ENCODE measurements at places on chromosomes 12 and 14.

DNA sequence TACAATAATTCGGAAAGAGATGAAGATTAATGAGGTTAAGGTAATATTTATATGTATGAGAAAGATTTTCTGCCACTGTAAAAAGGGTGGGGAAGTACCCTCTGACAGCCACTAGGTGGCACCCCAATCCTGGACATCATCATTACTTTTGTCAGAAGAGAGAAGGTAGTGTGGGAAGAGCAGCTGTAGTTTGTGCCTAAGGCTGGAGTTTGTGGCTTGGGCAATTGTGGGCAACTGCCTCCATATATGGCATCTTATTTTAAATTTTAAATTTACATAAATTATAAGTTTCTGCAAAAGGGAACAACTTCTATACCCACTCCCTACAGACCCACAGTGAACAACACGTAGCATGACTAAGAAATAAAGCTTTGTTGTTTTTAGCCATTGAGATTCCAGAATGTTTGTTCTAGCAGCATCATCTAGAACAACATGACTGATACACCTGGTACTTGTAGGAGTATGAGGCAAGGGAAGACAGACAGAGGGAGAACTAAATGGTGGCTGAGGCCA lies 34.4 kb upstream of the SYCP3 start:
- H3K36me3 ChIP-seq, result peaks cover 10% of the 10 kb centered on the region
- no peak overlapping the region for H3K4me3 ChIP-seq
- no peaks in the 10 kb centered on the region for H3K27me3 ChIP-seq
- H3K27ac ChIP-seq, result no peak overlapping the region
- peak; percentile 54 for DNase-seq

DNA sequence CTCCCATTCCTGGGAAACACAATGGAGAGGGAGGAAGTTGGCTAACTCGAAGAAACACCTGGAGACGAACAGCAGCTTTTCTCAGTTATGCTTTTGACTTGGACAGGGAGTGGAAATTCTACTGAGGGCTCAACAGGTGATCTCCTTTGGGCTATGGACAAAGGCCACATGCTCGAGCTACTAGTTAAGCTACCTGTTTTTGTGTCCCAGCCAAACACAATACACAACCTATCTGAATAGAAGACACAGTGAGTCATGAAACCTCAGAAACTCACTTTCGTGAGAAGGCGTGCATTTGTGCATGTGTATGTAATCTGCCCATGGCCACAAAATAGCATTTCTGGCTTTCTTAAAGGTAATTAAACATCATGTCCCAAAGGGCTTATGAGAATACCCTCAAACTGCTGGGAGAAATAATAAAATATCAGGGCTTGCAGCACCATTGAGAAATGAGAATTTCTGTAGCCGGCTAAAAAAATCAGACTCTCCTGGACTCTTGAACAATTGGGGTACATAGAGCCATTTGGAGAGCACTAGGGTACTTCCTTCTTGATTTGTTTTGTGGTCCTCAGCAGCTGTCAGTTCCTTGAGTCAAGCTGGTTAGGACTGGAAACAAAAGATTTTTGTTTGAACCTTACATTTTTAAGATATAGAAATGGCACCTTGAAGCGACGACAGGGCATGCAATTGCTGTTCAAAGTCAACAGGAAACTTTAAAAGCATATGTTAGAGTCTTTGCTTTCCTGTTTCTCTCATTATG lies 85.5 kb upstream of the PTHLH start:
- no peak overlapping the region for H3K4me3 ChIP-seq
- no peaks in the 10 kb centered on the region for H3K27me3 ChIP-seq
- no peak for DNase-seq
- H3K27ac ChIP-seq, result no peak overlapping the region
- H3K36me3 ChIP-seq, result no peaks in the 10 kb centered on the region

- H3K27me3 ChIP-seq, result no peaks in the 10 kb centered on the region
- H3K4me3 ChIP-seq, result no peak overlapping the region
- no peaks in the 10 kb centered on the region for H3K36me3 ChIP-seq
Observed at GRCh38 chr12:123238961-123239360, 5.7 kb downstream of the MTRFR start.

DNA sequence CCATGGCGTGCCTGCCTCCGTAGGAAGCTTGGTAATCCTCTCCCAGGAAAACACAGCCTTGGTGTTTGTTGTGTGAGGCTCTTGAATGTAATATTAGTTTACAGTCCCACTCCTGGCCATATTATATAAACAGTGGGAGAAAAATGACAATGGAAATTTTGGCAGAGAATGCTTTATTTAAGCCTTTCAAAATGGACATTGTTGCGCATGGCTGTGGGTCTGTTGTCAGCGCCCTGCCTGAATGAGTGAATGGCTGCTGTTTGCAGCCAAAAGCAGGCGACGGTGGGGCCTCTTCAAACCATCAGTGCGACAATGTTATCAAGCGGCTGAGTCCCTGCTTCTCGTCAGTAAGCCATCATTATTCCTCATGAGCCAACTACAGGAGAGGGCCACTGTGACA lies 201.8 kb upstream of the RMST start:
- H3K27ac ChIP-seq, result no peak overlapping the region
- H3K4me3 ChIP-seq, result no peak overlapping the region
- no peaks in the 10 kb centered on the region for H3K27me3 ChIP-seq
- H3K36me3 ChIP-seq, result no peaks in the 10 kb centered on the region

DNA sequence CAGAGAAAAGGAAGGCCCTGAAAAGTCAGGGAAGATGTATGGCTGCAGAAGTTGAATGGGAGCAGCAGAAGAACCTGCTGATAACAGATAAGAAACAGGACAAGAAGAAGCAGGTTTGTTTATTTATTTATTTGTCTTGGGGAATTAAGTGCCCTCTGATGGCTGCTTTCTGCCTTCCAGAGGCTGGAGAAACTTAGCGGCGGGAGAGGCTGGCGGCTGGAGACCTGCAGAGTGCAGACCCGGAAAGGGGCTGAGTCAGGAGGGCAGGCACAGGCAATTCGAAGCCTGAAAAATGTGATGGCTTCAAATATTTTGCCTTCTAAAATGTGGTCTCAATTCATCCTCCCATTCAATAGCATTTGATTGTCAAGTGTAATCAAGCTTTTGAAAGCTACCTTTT lies 168.2 kb upstream of the GZMB start:
- DNase-seq, result no peak
- H3K27me3 ChIP-seq, result no peaks in the 10 kb centered on the region
- H3K4me3 ChIP-seq, result no peak overlapping the region
- H3K36me3 ChIP-seq, result no peaks in the 10 kb centered on the region

DNA sequence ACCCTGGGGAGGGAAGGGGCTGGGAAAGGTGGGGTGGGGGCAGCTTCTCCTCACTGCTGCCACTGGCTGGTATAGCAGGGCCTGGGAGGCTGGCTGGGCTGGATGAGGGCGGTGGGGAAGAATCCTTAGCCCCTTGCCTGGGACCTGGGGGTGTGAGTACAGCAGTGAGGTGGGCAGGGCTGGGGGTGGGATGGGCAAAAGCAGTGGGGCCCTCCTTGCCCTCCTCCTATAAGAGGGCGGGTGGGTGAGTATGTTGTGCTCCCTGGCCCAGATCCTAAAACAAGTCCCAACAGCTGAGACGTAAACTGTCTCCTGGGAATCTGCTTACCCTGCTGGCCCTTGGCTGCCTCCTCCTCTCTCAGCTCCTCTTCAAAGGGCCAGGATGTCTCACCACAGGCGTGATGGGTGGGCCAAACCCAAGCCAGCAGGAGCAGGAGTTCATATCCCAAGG lies 2.2 kb downstream of the NCKAP5L start:
- no peaks in the 10 kb centered on the region for H3K36me3 ChIP-seq
- H3K4me1 ChIP-seq, result peaks cover 26% of the 10 kb centered on the region
- H3K27me3 ChIP-seq, result no peaks in the 10 kb centered on the region

- H3K4me3 ChIP-seq, result no peak overlapping the region
- H3K4me1 ChIP-seq, result no peaks in the 10 kb centered on the region
- no peak overlapping the region for H3K27ac ChIP-seq
- H3K36me3 ChIP-seq, result no peaks in the 10 kb centered on the region
- DNase-seq, result no peak
Observed at GRCh38 chr14:75406102-75406501, 21.7 kb upstream of the JDP2 start.

DNA sequence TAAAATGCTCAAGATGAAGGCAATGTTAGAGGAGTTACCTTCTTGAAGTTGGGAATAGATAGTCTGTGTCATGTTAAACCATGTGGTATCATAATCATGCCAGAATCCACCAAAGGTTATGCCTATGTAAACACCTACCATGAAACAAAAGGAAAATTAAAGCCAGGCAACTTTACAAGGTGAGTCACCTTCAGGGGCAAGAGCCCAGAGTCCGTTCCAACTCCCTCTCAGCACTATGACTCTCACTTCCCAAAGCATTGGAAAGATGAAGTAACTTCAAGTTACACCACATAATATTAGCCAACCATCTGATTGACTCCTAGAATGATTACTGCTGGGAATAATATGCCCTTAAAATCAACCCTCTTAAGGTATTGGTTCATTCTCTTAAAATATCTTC lies 38.5 kb downstream of the CATSPERB start:
- H3K36me3 ChIP-seq, result no peaks in the 10 kb centered on the region
- no peaks in the 10 kb centered on the region for H3K4me1 ChIP-seq
- no peak overlapping the region for H3K27ac ChIP-seq
- DNase-seq, result no peak

DNA sequence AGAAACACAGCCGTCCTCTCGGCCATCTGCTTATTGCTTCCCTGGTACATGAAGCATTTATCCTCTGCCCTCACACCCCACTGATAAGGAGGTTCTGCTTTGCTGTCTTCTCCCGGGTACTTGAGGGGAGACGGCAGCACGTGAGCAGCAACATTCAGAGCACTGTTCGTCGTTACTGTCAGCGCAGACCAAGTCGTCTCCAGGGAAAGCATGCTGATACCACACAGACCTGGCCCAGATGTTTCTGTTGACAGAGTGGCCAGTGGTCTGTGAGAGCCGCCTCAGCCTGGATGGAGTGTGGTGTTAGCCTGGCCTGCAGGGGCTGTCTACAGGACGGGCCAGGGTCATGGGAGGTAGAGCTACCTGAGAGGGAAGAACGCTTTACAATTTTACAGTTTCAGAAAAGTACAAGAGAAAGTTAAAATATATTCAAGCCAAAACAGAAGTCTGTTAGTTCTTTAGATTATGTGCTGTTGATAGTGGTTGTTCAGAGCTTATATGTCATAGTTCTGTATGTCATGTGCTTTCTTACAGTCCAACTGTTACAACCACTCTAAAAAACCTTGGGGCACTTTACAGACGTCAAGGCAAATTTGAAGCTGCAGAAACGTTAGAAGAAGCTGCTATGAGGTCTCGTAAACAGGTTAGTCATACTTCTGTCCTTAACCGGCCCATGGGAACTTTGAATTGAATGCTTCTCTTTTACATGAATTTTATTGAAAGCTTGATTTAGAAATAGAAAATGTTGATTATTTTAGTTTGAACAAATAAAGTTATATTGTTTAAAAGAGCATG lies 38.2 kb downstream of the XRCC3 start:
- no peaks in the 10 kb centered on the region for H3K4me1 ChIP-seq
- no peak overlapping the region for H3K27ac ChIP-seq

- no peaks in the 10 kb centered on the region for H3K27me3 ChIP-seq
- no peaks in the 10 kb centered on the region for H3K36me3 ChIP-seq
- no peaks in the 10 kb centered on the region for H3K4me1 ChIP-seq
Observed at GRCh38 chr12:107306141-107306659, 212.9 kb upstream of the CRY1 start.

DNA sequence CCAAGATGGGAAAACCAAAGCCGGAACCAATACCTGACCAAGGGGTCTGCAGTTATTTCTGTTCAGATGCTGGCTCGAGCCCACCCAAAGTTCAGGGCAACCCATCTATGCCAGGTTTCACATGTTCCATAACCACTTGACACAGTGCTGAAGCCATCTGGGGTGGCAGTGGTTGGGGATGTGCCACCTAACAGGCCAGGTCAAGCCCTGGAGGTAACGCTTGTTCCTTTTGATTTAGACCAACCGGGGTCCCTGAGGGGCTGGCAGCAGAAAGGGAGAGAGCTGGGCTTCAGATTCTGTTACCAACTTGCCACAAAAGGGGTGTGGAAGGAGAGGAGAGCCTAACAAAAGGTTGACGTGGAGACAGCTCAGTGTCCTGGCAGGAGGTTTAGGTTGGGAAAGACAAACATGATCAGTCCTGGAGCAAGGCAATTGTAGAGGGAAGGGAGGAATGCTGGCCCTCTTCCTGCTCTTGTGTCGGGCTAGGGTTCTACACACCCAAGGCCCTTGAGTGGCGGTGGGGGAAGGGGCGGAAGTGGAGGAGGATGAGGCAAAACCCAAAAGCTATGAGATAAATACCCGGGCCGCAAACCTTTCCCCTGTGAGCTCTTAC lies 31.9 kb downstream of the CACNA2D4 start:
- no peaks in the 10 kb centered on the region for H3K4me1 ChIP-seq
- H3K27ac ChIP-seq, result no peak overlapping the region
- no peaks in the 10 kb centered on the region for H3K36me3 ChIP-seq
- H3K4me3 ChIP-seq, result no peak overlapping the region
- no peaks in the 10 kb centered on the region for H3K27me3 ChIP-seq

DNA sequence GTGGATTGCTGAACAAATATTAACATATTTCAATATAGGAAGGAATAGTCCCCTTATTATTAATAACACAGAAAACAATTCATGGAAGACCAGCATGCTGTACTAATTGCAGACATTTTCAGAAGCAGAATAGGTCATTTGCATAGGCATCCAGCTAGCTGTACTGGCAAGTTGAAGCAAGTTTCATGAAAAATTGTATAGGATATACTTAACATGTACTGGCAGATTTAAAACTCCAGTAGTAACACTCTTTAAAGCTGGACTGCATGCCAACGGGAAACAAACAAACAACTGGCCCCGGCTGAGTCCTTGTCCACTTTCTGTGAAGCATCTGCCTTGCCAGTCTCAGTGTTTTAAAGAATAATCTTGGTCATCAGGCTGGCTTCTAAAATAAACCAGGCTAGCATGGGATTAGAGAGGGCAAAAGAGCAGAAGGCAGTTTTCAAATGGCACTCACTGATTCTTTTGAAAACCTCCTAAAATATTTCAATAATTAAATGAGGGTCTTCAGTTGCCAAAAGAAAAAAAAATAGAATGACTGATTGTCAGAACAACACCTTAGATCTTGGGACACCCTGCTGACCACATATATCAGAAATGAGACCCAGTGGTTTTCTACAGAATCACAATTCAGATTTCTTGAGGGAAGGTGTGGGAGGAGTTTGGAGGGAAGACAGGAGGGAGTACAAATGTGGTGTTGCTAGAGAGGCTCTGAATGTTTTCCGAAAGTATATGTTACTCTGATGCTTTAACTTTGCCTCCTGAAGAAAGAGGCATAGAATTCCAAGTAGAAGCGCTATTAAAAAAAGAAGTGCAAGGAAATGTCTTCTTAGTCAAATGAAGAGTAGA lies 122.5 kb upstream of the KRAS start:
- DNase-seq, result no peak
- peaks cover 3% of the 10 kb centered on the region for H3K4me1 ChIP-seq
- H3K36me3 ChIP-seq, result no peaks in the 10 kb centered on the region
- H3K27me3 ChIP-seq, result no peaks in the 10 kb centered on the region

GRCh38 chr12:64730588-64730969 lies 28.6 kb downstream of the GNS start:
- no peak overlapping the region for H3K4me3 ChIP-seq
- H3K27ac ChIP-seq, result peak overlapping the region; percentile 29
- no peak for DNase-seq
